ENCODE measurements at places on chromosomes 2 and 18. TPM values are rescaled to one million over a fixed set of nuclear protein-coding genes. Genes with fewer than 3 reads are reported as not detected.

DNA sequence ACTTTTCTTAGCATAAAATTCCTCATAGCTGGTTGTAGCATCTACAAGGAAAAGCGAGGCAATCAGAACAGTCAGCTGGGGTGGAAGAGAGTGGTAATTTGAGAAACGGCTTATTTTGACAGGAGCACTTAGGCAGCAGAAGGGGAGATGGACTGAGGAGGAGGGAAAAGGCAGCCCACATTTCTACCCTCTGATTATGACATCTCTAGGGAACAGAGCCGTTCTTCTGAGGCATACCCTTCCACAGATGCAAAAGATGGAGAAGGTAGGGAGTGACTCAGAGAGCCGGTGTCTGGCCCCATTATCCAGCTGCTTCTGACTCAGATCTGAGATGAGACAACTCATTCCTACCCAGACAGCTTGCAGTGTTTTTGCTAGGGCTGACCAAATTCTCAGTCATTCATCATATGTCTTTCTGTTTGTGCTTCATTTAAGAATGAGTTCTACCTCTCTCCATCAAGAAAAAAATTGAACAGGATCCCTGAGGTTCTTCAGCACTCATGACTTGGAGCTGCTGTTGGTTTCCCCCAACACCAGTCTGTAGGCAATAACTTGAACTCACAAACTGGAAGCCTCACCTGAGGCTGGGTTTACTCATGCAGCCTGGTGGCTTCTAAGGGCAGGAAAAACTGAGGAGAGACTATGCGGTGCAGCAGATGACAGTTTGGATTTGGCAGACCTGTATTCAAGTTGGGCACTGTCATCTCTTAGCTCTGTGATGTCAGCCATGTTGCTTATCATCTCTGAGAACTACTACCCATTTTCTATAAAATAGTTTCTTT lies 15.9 kb upstream of the SEC11C start:
- no peak for DNase-seq

DNA sequence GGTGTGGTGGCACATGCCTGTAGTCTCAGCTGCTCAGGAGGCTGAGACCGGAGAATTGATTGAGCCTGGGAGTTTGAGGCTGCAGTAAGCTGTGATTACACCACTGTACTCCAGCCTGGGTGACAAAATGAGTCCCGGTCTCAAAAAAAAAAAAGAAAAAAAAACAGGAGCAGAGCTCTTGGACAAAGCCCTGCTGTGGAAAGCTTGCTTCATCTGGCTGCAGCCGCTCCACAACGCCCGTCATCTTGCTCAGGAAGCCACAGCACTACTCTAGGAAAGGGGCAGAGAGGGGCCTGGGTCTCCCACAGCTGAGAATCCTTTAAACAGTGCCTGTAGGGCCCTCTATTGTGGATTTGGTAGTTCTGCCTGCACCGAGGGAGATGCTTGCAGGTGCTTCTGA lies 11.0 kb downstream of the ATG4B start:
- no peak for DNase-seq

GRCh38 chr2:173656086-173656485 lies 301.4 kb downstream of the CDCA7 start:
- no peak for DNase-seq

DNA sequence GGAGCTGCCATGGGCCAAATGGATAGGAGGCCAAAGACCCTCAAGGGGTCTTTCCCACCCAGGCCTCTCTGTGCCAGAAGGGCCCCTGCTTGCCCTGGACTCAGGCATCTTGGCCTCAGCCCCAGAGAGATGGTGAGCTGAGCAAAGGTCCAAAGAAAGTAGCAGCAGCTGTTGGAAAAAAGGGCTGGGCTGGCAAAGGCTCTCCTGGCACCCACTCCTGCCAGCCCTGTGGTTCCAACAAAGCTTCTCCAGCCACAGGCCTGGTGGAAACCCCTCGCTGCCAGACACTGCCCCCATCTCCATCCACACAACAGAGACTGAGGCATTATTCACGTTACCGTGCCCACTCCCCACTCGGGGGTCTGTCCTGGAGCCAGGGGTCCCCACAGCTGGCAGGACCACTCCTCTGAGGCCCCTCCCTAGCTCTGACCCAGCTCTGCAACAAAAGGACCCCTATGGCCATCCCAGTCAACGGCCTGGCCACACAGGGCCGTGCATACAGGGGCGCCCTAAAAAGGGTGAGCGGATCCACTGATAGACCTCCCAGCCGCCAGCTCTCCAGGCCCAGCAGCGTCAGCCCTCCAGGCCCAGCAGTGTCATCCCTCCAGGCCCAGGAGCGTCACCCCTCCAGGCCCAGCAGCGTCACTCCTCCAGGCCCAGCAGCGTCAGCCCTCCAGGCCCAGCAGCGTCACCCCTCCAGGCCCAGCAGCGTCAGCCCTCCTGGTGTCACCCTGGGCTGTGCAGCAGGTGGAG lies 10.1 kb downstream of the BIN1 start:
- peak; percentile 68 for DNase-seq

The CPS1 gene
- 15.2 TPM for total RNA-seq

The SPC25 gene
- 4.1 TPM for total RNA-seq

DNA sequence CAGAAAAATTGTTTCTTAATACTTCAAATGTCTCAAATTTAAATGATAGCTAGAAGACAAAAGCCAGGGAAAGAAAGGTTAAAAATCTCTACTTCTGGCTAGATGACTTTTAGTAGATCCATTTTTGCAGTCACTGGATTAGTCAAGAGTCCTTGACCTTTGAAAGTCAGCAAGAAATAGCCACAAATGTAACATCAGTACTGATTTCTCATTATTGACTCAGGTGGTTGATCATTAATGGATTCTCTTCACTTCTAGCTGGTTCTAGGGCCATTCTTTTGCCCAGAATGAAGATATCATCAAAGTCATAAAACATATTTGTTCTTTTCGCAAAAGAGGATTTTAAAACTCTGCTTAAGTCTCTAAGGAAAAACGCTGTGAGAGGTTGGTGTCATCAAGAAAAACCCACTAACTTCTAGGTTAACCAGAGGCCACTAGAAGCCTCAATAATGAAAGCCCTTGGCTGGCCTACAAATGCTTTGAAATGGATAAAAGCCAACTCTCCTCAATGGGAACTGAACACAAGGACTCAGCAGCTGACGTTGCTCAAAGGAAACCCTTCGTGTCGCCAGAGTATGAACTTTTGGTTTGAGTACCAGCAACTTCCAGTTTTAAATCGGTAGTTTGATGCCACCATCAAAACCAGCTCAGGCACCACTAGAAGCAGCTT lies 66.3 kb downstream of the IRS1 start:
- DNase-seq = no peak

The BMP10 gene
- not detected for total RNA-seq

GRCh38 chr18:69889009-69889408 lies 58.7 kb downstream of the CD226 start:
- no peak for DNase-seq

- no peak for DNase-seq
Observed at GRCh38 chr2:129502781-129503180, 476.7 kb upstream of the RAB6C start.

The ORC2 gene
- total RNA-seq = 35.6 TPM

The FMNL2 gene
- total RNA-seq = 42.3 TPM

GRCh38 chr18:55018602-55019001 lies 59.3 kb upstream of the CCDC68 start:
- no peak for DNase-seq

GRCh38 chr2:55422876-55423665 lies 3.4 kb upstream of the CCDC88A start:
- DNase-seq = no peak

DNA sequence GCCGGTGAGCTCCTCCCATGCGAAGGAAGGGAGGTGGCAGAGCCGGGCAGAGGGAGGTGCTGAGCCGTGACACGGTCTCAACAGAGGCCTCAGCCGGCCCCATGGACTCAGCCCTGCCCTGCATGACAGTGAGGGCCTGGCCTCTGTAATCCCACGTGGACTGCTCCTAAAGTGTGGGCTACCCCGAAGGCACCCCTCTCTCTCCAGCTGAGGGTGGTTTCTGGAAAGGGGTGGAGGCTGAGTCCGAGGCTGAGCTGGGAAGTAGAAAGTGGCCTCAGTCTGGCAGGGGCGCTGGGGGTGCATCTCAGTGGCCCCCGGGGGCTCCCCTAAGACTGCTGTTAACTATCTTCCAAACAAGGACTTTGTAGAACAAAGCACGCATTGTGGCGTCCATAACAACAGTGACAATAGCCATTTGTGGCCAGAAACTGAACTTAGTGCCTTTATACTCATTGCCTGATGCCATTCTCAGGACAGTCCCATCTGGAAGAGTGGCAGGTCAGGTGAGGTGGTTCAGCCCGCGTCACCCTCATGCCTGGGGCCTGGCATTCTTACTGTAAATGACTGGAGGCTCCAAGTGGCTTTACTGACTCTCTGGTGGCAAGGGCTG lies 192.4 kb downstream of the TWIST2 start:
- peak; percentile 83 for DNase-seq

DNA sequence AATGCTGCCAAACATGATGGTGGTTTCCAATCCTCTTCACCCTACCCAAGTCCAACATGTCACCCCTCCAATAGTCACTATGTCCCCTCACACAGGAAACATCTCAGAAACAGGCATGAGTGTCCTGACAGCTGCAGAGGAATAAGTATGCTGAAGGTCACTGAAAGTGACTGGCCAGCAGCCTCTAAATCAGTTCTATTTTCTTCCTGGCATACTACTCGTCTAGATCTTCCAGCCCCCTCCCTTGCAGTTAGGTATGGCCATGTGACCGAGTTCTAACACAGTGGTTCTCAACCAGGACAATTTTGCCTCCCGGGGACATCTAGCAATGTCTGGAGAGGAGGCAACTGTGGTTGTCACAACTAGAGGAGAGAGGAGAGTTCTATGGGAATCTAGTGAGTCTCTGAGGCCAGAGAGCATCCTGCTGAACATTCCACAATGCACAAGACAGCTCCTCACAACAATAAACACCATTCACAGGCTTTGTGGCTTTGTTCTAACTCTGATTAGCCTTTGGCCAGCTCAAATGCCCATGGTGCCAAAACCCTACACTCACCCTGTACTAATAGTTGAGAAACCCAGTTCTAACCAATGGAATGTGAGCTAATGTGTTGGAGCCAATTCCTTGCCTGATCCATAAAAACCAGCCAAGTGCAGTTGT lies 12.6 kb upstream of the ID2 start:
- DNase-seq = no peak

GRCh38 chr2:133352719-133353118 lies 215.5 kb downstream of the NCKAP5 start:
- no peak for DNase-seq

The HJURP gene
- 6.9 TPM for total RNA-seq

The PIK3C3 gene
- total RNA-seq = 42.5 TPM

DNA sequence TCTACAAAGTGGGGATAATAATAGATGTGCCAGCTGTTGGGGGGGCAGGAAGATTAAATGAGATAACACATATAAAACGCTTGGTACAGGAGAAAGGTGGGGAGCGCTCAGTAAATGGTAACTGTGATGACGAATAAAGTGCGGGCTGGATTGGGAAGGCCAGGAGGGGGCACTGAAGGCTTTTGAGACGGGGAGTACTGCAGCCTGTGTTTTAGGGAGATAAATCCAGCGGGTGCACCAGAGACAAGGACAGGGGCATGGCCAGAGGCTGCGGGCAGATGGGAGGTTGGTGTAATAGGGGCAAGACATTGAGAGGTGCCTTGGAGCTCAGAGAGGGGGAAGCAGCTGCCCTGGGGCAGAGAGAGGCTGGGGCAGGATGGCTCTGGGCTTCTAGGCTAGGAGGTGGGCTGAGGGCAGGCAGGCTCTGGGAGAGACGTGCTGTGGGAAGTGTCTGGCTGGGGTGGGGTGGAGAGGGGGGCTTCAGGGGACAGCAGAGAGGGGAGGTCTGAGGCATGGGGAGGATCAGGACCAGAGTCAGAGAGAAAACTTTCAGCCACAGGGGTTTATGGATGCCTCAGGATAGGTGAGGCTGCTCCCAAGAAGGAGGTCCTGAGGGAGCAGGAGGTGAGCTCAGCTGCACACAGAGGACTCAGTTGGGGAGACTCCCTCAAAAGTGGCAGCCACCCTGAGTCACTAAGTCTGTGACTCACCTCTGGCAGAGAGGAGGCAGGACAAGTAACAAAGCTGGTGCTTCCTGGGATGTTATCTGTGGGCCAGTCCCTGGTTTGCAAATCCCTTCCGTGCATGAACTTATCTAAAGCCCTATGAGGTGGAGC lies 18.8 kb downstream of the TEX44 start:
- no peak for DNase-seq

The RAB6C gene
- total RNA-seq = 0.24 TPM

- DNase-seq = no peak
Observed at GRCh38 chr2:184452907-184453306, 145.4 kb upstream of the ZNF804A start.

The NR4A2 gene
- total RNA-seq = 1.2 TPM

- no peak for DNase-seq
Observed at GRCh38 chr2:6167592-6168138, 475.5 kb downstream of the SOX11 start.

The PAX3 gene
- total RNA-seq = 4.1 TPM

The ITGA6 gene
- total RNA-seq = 5.7 TPM

- no peak for DNase-seq
Observed at GRCh38 chr2:157822993-157823392, 53.1 kb downstream of the ACVR1 start.

- no peak for DNase-seq
Observed at GRCh38 chr2:109554758-109555157, 59.0 kb downstream of the SEPTIN10 start.

DNA sequence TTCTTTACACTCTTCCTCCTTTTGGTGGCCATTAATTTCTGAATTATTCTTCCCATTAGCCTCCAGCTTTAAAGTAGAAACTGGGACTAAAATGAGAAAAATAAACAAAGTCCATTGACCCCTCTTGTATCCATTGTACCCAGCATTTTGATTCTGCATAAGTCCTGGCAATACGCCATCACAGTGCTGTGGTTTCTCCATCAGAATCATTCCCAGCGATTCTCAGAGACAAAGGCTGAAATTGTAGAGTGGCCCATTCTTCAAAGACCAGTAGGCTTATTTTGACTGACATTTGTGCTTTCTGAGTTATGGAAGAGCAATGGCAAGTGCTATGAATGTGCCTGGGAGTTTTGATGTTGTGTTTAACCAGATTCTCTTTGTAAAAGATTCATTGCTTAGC lies 199.3 kb upstream of the GALNT5 start:
- no peak for DNase-seq

The LYPD6B gene
- total RNA-seq = 0.36 TPM

Measured in chondrocyte (in vitro differentiated cells).